Testis (tissue), 5 donors: ENCODE measurements at places on chromosomes 2 and 18. TPM values are rescaled to one million over a fixed set of nuclear protein-coding genes. Genes with fewer than 3 reads are reported as not detected.

- peak; percentile 7 for DNase-seq
Observed at GRCh38 chr2:240201866-240202265, 61.4 kb upstream of the OTOS start.

DNA sequence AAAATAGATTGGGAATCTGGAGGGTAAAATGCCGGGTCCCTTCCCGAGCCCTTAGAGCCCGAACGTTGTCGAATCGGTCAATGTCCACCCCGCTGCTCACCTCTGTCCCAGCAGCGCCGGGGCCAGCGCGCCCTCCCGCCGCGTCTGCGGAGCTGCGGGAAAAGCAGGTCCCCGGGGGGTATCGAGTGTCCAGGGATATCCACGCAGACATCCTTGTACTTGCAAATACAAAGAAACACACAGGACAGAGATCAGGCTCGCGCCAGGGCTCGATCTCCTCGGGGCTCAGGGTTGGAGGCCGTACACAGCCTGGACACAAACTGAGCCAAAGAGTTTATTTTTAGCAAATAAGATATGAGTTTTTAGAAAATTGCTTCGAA lies 2.3 kb upstream of the GATA6 start:
- no peak for DNase-seq

GRCh38 chr2:40329739-40330030 lies 122.2 kb downstream of the SLC8A1 start:
- no peak for DNase-seq

GRCh38 chr2:41965909-41966295 lies 81.9 kb upstream of the PKDCC start:
- DNase-seq = no peak

Gene CPS1
- 22.5 TPM for total RNA-seq

Gene CFAP65
- 15.5 TPM for total RNA-seq

Gene TUBA3E
- 141 TPM for total RNA-seq

Gene THSD7B
- total RNA-seq = 0.87 TPM

DNA sequence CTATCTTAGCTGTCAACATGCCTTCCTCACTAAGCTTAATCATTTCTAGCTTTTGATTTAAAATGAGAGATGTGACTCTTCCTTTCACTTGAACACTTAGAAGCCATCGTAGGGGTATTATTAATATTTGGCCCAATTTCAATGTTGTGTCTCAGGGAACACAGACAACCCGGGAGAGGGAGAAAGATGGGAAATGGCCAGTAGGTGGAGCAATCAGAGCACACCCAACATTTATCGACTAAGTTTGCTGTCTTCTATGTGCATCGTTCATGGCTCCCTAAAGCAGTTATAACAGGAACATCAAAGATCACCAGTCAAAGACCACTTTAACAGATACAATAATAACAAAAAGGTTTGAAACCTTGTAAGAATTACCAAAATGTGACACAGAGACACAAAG lies 110.2 kb downstream of the OLA1 start:
- no peak for DNase-seq

- DNase-seq = no peak
Observed at GRCh38 chr18:703213-703967, 9.0 kb downstream of the ENOSF1 start.

Gene TMEM17
- 6.6 TPM for total RNA-seq

GRCh38 chr18:3059272-3059671 lies 46.3 kb upstream of the LPIN2 start:
- DNase-seq = no peak

Gene RFX8
- 2.7 TPM for total RNA-seq

DNA sequence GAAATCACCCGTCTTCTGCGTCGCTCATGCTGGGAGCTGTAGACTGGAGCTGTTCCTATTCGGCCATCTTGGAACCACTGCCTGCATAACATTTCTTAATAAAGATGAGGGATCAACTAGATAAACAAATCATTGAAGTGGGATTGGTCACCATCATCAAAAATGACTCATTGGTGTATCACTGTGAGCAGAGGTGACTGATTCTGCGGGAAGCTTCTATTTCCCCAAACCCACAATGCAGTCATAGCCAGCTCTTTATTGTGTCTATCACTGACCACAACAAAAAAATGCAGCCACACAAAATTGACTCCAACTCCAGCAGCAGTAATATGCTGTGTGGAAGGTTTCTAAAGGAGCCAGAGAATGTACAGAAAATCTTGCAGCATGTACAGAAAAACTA lies 630.7 kb upstream of the HS6ST1 start:
- no peak for DNase-seq

Gene GATA6
- 54.6 TPM for total RNA-seq

- DNase-seq = no peak
Observed at GRCh38 chr2:191612496-191612895, 65.4 kb upstream of the NABP1 start.

DNA sequence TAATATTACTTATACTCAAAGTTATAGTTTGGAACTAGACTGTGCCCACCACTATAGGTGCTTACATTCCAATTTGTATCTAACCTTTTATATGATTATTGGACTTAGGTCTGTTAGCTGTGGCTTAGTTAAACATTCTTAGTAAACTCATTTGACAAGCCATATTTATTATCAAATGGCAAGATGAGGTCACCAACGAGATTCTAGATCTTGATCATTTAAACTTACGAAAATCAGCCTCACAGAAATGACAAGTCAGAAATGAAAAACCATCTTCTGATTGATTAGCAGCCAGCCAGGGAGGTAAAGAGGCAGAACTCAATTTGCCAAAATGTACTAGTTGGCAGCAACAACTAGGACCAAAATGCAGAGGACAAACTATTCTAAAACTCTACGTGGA lies 100.4 kb upstream of the STK17B start:
- no peak for DNase-seq

Gene SPHKAP
- 0.87 TPM for total RNA-seq
